WTC11 (cell line): ENCODE measurements at places on chromosomes 1 and 21. TPM values are rescaled to one million over a fixed set of nuclear protein-coding genes. Genes with fewer than 3 reads are reported as not detected.
A peak's percentile ranks its signal among the peaks of the same experiment; 100 is the strongest.

DNA sequence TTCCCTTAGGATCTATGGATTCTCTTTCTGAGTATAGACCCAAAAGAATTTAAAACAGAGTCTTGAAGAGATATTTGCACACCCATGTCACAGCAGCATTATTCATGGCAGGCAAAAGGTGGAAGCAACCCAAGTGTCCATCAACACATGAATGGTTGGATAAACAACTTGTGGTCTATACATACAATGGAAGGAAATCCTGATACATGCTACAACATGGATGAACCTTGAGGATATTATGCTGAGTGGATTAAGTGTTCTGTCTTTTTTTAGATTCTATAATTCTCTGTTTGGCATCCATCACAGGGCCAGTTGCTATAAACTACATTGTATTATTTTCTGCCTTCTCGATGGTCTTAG is 39.8 kb downstream of the PTPN14 start:
- DNase-seq: no peak

OSBPL9 gene
- total RNA-seq: 55.6 to 66.7 TPM (median 63.5 TPM) in 3 replicates

DNA sequence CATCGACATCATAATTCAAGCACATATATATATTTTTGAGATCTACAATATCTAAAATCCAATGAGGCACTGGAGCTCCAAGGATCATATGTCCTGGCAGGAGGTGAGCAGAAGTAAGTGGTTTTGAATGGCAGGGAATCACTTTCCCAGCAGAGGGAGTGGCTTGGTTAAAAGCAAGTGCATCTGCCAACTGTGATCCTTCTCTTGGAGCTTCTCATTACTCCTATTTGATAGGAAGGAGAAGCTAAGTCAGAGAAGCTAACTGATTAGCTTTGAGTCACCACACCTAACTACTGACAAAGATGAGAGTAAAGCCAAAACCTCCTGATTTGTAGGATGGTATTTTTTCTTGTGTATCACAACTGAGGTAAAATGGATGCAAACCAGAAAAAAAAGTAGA is 55.0 kb downstream of the ALG14 start:
- no peak for DNase-seq

DENND2C gene
- total RNA-seq: 2.6 to 2.9 TPM (median 2.8 TPM) in 3 replicates

- no peak for DNase-seq
Observed at GRCh38 chr1:50497007-50497406, 73.8 kb upstream of the DMRTA2 start.

- DNase-seq: no peak
Observed at GRCh38 chr1:245583081-245583480, 428.3 kb downstream of the KIF26B start.

DNA sequence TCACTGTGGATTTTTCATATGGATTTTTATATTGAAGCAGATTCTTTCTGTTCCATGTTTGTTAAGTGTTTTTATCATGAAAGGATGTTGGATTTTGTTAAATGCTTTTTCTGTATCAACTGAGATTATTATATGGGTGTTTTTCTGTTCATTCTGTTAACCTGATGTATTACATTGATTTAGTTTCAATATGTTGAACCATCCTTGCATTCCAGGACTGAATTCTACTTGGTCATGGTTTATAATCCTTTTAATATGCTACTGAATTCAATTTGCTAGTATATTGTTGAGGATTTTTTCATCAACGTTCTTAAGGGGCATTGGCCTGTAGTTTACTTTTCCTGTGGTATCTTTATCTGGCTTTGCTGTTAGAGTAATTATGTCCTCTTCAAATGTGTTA is 55.8 kb downstream of the CCDC30 start:
- DNase-seq: no peak

WDR64 gene
- not detected in 3 replicates for total RNA-seq

- no peak for DNase-seq
Observed at GRCh38 chr1:31872658-31873636, 57.1 kb upstream of the SPOCD1 start.

MATN1 gene
- total RNA-seq: 0.16 to 0.25 TPM (median 0.24 TPM) in 3 replicates

TCHHL1 gene
- total RNA-seq: not detected in 3 replicates

DNA sequence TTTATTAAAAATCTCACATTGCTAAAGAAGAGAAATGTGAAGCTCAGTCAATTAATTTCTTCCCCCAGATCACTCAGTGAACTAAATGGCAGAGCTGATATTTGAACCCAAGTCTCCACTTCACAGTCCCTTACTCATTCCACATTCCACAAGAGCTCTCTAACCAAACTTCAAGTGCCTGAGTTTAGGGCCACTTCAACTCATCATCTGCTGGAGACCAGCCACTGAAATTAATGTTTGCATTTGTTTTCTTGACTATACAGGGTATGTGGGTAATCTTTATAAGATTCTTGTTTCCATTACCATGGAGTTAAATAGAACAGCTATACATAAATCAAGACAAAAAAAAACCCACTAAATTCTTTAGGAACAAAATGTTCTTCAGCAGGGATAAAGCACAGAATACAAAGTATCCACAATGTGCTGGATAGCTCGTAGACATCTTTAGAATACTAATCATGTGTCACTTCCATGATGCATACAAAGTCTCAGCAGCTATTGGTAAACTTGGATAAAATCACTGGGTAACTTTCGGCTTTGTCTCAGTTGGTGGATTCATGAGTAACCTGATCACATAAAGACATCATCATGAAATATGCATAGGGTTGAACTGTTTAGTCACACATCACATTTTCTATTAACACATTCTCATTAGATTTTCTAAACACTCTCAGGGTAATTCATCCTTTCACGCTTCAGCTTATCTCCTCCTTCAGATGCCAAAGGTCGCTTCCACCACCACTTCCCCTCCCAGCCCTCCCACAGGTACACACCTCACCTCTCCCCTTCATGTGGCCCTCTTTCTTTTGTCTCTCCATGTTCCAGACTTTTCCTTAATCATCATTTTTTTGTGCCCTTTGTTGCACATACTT is 89.8 kb downstream of the LRRC53 start:
- DNase-seq: no peak

FAM72D gene
- 12.8 to 14.3 TPM (median 12.9 TPM) in 3 replicates for total RNA-seq

DNA sequence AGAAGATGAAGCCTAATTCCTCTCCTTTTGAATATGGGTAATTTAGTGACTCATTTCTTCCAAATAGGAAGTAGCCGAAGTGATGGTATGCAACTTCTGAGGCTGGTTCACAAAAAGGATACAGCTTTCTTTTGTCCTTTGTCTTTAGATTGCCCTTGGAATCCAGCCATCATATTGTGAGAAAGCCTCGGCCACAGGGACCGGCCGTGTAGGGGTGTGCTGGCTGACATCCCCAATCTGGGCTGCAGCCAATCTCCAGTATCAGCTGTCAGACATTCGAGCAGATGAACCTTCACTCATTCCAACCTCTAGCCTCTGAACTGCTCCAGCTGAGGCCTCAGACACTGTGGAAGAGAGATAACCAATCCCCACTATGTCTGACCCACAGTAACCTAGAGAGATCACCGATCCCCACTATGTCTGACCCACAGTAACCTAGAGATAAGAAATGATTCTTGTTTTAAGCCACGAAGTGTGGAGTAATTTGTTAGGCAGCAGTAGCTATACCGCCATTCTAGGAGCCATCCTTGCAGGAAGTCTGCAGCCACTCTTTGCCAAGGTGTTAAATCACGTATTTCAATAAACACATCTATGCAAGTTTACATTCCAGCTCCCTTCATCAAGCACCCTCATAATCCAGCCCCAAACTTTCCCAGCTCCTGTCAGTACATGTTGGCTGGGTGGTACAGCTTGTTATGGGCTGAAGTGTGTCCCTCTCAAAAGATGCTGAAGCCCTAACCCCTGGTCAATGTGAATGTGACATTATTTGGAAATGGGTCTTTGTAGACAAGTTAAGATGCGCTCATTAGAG is 2.9 kb upstream of the DIP2A start:
- no peak for DNase-seq

DNA sequence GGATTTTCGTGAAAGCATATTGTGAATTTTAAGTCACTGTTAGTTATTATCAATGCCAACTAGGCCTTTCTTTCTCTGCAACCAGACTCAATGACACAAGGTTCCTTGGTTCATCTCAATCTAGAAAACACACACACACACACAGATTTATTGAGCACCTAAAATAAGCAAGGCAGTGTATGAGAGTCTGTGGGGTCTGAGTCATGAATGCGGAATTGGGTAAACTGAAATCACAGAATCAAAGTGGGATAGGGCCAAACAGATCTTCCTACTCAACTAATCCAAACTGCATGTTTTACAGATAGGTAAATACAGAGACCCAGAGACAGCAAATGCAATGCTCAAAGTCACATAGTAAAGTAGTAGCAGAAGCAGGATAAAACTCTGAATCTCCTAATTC is 48.5 kb upstream of the NRDC start:
- no peak for DNase-seq

DNA sequence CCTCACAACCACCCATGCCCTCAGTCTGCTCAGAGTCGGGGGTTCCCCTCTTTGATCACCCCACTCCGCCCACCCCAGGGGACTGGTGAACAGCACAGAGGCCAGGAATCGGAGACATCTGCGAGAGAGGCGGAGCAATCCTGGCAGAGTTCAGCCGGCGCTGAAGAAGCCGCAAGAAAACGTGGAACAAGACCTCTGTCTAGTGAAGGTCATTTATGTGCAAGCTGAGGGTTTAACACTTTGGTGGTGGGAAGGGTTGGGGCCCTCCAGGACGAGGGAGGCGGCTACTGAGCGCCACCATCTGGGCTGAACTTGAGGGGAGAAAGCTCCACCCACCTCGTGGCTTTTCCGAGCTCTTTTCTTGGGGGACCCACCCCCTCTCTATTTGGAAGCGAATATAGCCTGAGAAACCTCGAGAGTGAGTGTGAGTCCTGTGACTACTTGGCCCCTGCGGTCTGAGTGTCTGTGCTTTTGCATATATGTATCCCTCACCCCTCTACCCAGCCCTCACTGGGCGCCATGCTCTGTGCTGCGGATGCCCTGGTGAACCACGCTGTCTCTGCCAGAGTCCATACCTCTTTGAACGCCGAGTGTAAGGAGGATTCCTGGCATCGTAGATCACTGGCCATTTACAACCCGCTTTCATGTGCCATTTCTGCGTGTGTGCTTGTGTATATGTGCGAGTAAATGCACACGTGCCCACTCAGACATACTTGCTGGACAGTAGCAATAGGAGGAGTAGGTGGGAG is 1.2 kb upstream of the EPHA10 start:
- DNase-seq: peak; percentile 57

A3GALT2 gene
- not detected in 3 replicates for total RNA-seq

- peak; percentile 59 for DNase-seq
Observed at GRCh38 chr1:37035014-37035691, 838 bp upstream of the GRIK3 start.

DNA sequence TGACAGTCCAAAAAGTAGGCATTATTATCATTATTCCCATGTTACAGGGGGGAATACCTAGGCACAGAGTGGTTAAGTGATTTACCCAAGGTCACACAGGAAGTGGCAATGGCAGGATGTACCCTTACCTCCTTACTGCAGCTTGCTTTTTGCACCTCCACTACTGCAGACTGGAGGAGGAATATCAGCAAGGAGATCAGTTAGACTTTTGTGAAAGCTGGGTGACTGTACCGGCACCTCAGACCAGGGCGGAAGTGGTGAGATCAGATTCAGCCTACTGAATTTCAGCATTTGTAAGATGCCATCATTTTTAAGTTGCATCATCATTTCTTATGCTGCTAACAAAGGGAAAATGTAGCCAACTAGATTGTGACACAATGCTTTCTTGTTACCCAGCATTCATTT is 4.5 kb downstream of the ADARB1 start:
- DNase-seq: no peak

PLCH2 gene
- 0.05 to 0.18 TPM (median 0.17 TPM) in 3 replicates for total RNA-seq

OR6F1 gene
- total RNA-seq: not detected in 3 replicates

DNA sequence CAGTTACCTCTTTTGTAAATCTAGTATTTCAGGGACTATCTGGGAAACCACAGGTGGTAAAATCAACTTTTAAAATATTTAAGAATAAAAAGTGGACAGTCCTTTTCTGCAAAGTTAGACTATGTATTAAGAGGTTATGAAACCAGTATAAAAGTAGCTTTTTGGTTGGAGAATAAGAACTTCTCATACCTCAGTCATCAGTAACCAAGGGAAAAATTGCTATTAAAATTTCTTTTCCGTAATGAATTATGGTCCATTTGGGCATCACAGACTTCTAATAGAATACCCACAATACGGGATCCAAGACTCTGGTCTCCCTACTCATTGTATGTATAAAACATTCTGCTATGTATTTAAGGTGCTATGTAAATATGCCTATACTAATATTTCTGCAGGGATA is 51.9 kb downstream of the ABL2 start:
- DNase-seq: no peak

CCDC181 gene
- total RNA-seq: 1.5 to 3.3 TPM (median 2.8 TPM) in 3 replicates

DNA sequence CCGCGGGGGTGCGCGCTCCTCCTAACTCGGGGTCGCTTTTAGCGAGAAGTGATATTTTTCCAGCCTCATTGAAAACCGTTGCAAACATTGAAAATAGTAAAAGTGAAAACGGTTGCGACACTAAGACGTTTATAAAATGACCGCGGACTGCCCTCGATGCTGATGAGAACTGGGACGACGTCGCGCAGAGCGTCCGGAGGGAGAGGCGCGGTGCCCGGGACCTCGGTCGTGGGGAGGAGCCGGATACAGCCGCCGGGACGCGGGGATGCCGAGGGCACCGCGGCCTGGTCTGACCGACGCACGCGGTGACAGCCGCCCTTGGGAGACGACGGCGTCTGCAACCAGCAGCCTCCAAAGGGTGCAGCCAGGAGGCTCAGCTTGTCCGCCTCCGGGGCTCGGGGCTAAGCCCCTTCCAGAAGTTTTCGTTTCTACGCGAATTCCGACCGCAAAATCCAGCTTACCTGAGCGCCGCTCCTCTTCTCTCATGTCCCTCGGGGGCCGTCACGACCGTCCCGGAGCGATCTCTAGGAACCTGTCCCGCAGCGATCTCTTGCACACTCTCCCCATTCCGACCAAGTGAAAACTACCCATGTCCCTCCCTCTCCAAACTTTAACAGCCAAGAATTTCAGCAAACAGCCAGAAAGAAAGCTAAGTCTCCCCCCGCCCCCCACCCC is 144.4 kb upstream of the ETS2 start:
- DNase-seq: peak; percentile 46

C1orf87 gene
- 0.16 to 0.30 TPM (median 0.22 TPM) in 3 replicates for total RNA-seq

PPM1J gene
- total RNA-seq: 19.3 to 23.5 TPM (median 22.6 TPM) in 3 replicates

NTPCR gene
- total RNA-seq: 102 to 109 TPM (median 103 TPM) in 3 replicates

DNA sequence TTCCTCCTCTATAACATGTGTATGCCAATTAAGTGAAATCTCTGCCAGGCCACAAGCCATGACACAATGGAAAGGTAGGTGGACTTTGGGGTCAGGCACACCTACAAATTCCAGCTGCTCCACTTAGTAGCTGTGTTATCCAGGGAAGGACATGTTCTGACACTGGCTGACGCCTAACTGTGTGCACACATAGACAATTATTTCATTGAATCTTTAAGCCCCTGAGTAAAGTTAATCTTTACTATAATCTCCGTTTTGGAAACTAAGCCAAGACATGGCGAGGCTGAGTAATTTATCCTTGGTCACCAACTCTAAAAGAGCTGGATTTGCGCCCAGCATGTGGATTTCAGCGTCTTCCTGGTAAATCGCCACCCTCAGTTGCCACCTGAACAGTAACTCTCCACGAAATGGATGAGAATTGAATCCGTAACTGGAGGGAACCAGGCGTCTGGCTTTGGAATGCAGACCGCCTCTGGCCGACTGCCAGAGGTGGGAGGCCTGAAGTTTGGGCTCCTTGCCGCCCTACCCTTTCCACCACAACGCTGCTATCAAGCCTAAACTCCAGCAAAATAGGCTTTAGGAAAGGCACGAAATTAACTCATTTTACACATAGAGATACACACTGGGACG is 888 bp upstream of the SNRPE start:
- no peak for DNase-seq

GRCh38 chr21:46344219-46344915 is 20.4 kb downstream of the PCNT start:
- DNase-seq: no peak

IGFN1 gene
- 0.11 TPM in 1 of 3 replicates, not detected in the others for total RNA-seq

GRCh38 chr1:38500352-38500751 is 359.2 kb downstream of the RRAGC start:
- no peak for DNase-seq
